ENCODE measurements at places on chromosomes 16 and 17. TPM values are rescaled to one million over a fixed set of nuclear protein-coding genes. Genes with fewer than 3 reads are reported as not detected.

- no peak overlapping the region for H3K4me3 ChIP-seq
- H3K4me1 ChIP-seq = no peaks in the 10 kb centered on the region
- no peaks in the 10 kb centered on the region for H3K36me3 ChIP-seq
- H3K27me3 ChIP-seq = no peaks in the 10 kb centered on the region
- DNase-seq = no peak
These were observed 35.9 kb downstream of the NACA2 start for GRCh38 chr17:61555127-61555566.

DNA sequence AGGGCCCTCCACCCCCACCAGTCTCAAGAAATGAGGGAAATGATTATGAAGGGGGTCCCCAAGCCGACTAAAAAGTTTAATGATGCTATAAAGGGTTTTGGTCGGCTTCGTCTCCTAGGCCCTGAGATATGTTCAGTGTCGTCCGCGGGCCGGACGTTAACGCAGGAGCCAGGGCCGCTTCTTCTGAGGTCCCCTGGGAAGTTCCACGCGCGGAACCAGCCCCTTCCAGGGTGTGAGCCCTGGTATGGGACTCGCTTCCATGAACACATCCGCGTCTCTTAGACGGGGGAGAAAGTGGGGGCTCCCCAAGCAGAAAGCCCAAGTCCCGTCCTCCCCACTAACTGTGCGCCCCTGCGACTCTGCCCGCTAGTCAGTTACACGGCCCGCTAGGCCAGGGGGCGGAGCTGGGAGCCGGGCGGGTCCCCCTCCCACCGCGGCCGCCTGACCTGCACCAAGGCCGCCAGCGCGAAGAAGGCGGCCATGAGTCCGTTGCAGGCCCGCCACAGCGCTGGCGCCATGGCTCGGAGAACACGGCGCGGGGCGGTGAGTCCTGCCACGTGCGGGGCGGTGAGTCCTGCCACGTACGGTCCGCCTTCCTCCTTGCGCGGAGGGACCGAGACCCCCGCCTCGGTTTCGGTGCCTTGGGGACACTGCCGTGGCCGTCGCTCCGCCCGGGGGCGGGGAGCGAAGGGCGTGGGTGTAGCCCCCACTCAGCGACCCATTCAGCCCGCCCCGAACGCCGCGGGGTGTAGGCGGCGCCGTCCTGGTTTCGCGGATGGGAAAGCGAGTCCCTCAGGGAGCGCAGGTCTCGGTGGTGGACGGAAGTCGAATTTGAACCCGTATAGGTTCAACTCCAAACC lies at the start of gene TMEM220:
Gene TMEM220 (minus strand): TSS at position 690 of the 860 bp plus-strand sequence. CDS start 172 bp downstream, at position 518.
- peak within 1 kb of the TSS; percentile 63 for H3K4me3 ChIP-seq
- no peaks in the 10 kb centered on the region for H3K36me3 ChIP-seq
- DNase-seq = peak; percentile 66
- H3K4me1 ChIP-seq = peaks cover 3% of the 10 kb centered on the region

- H3K4me3 ChIP-seq = no peak overlapping the region
- no peaks in the 10 kb centered on the region for H3K27me3 ChIP-seq
- peak overlapping the region; percentile 46 for H3K27ac ChIP-seq
- no peaks in the 10 kb centered on the region for H3K36me3 ChIP-seq
These were observed 7.5 kb upstream of the SNTB2 start for GRCh38 chr16:69179328-69180010.

RPUSD1 gene
- 32.4 TPM for total RNA-seq

DNA sequence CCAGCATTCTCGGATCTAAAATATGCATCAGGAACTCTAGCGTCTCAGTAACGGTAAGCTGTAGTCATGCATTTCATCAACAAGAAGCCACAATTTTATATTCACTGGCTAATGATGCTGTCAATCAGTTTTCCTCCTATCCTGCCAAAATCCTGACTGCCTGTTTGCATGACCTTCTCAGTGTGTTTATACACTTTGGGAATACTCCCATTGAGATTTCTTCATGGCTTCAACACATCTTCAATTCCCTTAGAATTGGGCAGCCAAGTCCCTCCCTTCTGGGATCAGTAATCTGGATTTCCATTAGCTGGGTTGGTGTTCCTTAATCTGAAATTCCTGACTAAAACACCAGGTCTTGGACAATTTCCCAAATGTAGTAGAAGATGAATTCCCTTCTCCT lies 348.9 kb upstream of the DYNLRB2 start:
- H3K27me3 ChIP-seq = no peaks in the 10 kb centered on the region
- H3K27ac ChIP-seq = no peak overlapping the region
- H3K4me1 ChIP-seq = peaks cover 7% of the 10 kb centered on the region
- H3K36me3 ChIP-seq = no peaks in the 10 kb centered on the region

YWHAE gene
- 716 TPM for total RNA-seq

DNA sequence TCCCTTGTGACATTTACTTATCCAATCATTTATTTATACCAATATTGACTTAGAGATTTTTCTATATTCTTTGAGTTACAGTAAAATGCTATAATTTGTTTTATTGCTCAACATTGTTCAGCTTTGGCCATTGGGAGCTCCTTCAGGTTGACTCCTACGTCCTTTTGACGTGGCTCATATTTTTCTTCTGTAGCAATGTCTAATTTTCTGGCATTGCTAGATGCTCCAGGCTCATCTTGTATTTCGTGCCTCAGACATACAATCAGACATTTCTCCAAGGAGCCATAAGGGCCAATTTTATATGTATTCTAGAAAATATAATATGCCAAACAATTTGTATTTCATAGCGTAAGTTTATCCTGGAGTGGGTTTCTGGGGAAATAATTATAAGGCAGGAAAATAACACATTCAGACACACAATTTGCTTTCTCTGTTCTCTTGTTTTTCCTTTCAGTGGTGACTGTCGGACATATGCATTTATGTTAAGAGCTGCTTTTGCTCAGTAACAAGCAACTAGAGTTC lies 355.1 kb upstream of the MON1B start:
- H3K4me3 ChIP-seq = no peak overlapping the region
- H3K36me3 ChIP-seq = no peaks in the 10 kb centered on the region
- no peak overlapping the region for H3K27ac ChIP-seq
- H3K27me3 ChIP-seq = no peaks in the 10 kb centered on the region
- DNase-seq = no peak

DNA sequence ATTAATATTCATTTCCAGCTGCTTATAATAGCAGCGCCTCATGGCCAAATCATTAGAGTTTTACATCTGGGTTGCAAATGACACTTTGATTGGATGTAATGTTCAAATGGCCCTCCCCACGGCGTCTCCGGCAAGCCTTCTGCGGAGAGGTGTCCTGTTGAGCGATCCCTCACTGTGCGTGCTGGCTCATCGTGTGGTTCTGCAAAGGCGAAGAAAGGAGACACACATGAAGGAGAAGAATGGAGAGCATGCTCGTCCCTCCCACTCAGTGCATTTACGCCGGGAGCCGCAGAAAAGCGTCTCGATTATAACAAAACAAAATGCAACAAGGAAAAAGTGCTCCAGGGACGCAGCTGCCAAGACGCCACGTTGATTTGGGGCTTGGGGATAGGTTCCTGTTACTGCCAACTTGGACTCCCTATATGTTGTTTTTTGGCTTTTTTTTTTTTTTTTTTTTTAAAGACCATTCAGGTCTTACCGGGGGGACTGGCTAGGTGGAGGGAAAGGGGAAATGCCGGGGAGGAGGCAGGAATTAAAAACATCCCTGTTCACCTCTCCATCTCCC lies 117.6 kb downstream of the C16orf78 start:
- DNase-seq = no peak

EIF4A3 gene
- total RNA-seq = 69.7 TPM

FOXL1 gene
- 8.6 TPM for total RNA-seq

- H3K4me3 ChIP-seq = peak overlapping the region; percentile 65
- peak overlapping the region; percentile 89 for H3K27ac ChIP-seq
- DNase-seq = peak; percentile 48
- H3K27me3 ChIP-seq = no peaks in the 10 kb centered on the region
- no peaks in the 10 kb centered on the region for H3K36me3 ChIP-seq
These were observed 15.0 kb downstream of the ZNF213 start for GRCh38 chr16:3149630-3150345.

SDK2 gene
- total RNA-seq = 16.5 TPM

DNA sequence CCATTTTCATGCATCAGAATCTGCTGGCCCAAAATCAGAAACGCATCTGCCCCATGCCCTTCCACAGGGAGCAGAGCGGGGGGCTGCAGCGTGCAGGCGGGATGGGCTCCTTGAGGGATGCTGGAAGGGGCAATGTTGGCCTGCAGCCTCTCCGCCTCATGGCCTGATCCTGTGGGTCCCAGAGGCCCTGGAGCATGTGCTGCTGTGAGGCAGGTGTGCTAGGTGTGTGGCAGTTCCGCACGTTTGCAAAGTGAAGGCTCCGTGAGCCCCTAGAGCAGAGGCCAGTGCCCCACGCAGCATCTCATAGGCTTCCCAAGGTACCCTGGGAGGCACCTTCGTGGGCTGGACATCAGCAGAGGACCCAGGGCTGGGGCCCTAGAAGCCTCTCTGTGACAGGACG lies 36.4 kb upstream of the CDH15 start:
- H3K4me3 ChIP-seq = no peak overlapping the region
- H3K4me1 ChIP-seq = no peaks in the 10 kb centered on the region
- no peak for DNase-seq
